Stimulated activated CD4-positive, alpha-beta T cell treated with anti-CD3 and anti-CD28 coated beads, TNF-alpha, amount 100 ng/mL, for 4 hours (primary cell): ENCODE measurements at places on chromosomes 12 and 14.

DNA sequence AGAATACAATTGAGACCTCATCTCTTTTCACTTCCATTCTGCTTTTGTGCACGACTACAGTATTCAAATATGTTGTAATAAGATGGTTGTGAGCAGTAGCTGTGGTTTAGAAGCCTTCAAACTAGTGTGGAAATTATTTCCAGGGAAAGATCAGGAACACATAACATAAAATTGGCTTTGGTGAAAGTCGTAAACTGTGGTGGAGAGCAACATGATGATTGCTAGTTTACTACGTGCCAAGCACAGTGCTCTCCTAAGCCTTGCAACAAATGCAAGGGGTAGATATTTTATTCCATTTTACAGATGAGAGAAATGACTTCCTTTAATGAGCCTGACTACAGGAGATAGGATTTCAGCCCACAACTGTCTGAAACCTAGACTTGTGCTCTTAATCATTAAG is 172.4 kb upstream of the LMNTD1 start:
- no peak for DNase-seq

- DNase-seq = no peak
Observed at GRCh38 chr12:51335931-51336330, 10.5 kb downstream of the CELA1 start.

DNA sequence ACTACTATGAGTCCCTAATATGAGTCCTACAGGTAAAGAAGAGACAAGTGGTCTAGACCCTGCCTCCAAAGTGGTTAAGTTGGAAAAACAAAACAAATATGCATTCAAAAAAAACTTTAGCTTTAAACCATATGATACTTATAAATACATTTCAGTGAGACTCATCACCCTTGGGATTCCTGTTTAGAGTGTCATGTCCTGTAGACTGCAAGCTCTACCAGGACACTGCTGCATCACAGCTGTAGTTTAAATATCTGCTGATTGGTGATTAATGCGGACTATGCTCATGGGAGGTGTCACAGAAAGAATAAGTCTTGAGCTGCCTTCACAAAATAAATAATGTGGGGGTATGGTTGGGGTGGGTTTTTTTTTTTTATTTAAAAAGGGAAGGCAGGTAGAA is 8.8 kb upstream of the LGR5 start:
- DNase-seq = no peak

DNA sequence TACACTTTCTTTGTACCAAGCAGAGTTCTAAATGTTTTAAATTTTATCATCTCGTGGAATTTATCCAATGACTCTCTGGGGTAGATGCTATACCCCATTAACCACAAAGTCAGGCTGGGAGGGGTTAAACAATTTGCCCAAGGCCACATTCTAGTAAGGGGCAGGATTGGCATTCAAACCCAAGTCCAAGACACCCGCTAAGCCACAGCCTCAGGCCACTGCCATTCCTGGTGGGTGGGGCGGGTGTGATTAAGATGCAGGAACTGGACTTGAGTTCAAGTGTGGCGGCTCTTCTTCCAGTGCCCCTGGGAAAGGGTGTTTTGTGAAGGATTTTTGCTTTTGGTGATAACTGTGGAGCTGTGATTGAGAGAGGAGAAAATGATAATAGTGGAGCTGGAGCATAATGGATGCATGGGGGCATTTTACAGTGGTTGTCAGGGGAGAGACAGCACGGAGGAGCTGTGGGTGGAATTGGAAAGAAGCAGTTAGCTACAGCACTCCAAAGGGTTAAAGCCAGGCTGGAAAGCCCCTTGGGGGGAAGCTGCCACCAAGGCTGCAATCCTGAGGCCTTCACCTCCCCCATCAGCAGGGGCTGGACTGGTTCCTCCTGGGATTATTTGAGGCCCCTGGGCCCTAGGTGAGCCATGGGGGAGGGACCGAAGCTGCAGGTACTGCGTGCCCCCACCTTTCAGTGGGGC is 1.0 kb upstream of the VRTN start:
- no peak for DNase-seq

- no peak for DNase-seq
Observed at GRCh38 chr12:117593815-117594400, 232.5 kb upstream of the NOS1 start.

DNA sequence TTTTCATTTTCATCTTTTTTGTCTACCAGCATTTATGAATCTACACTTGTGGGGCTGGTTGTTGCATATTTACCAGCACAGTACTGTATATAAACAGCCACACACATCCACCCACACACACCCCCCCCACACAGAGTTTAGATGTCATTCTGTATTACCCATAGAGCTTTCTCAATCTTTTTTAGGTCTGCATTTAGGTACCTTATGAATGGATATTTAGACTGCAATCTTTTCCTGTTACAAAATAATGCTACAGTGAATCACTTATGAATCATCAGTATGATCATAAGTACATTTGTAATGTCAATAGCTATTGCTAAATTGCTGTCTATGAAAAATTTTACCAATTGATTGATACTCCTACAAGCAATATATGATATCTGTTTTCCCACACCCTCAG is 67.3 kb upstream of the STK38L start:
- peak; percentile 16 for DNase-seq

- no peak for DNase-seq
Observed at GRCh38 chr12:74105434-74105833, 432.2 kb upstream of the ATXN7L3B start.

DNA sequence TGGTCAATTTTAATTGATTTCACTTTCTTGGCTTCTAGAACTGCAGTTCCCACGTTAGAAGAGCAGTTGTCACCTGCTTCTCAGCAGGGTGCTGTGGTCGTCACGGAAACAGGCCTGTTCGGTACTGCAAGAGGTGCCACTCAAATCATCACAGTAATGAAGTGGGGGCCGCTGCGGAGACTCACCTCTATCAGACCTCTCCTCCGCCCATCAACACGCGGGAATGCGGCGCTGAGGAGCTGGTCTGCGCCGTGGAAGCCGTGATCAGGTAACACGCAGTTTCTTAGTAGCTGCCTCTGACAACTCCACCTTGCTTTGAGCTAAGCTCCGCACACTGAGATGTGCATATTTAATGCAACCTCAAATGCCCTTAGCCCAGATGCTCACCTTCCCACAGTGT is 107.2 kb downstream of the UNC79 start:
- no peak for DNase-seq

DNA sequence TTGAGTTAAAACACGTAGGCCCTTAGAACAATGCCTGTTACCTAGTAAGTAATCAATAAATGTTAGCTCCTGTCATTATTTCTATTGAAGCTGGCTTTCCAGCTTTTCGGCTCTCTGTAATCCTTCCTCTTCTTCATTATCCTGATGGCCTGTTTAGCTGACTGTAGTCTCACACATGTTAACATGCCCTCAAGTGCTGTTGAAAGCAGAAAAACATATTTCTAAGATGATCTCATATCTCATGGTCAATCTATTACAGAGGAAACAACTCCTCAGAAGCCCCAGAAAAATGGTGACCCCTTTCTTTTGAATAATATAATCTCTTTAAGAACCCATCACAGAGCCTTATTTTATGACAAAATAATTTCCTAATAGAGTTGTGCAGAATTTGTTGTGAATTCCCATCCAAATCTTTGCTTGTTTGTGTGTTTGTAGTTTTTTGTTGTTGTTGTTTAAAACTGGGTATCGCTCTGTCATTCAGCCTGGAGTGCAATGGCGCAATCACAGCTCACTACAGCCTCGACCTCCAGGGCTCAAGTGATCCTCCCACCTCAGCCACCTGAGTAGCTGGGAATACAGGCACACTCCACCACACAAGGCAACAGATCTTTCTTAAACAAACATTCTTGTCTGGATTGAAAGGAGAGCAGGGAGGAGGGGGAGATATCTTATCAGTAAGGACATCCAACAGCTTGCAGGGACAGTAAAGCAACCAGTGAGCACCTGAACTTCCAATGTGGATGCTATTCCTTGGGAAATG is 242.5 kb upstream of the CAND1 start:
- no peak for DNase-seq

DNA sequence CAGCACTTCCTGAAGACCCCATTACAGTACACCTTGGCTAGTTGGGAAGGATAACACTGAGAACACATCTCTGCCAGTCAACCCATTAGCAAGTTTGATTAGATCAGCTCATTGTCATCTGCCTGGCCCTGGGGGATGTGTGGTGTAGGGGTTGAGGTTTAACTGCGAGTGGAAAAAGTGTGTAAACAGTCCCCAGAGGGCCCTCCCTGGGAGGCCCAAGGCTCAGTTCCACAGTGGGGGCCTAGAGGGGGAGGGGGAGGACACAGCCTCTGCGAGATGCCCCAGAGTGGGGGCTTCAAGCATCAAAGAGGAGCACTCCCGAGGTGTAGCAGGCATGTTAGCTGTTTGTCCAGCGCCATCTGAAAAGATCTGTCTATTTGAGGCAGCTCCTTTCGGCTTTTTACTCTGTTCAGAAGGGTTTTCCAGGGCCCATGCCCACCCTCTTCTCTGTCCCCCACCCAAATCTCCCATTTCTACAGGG is 344 bp downstream of the LPAR5 start:
- DNase-seq = peak; percentile 35

- no peak for DNase-seq
Observed at GRCh38 chr12:3815094-3815766, 58.0 kb downstream of the PARP11 start.

GRCh38 chr12:125678589-125678993 is 613.4 kb downstream of the AACS start:
- no peak for DNase-seq

GRCh38 chr12:131091413-131091975 is 137.8 kb downstream of the ADGRD1 start:
- no peak for DNase-seq

DNA sequence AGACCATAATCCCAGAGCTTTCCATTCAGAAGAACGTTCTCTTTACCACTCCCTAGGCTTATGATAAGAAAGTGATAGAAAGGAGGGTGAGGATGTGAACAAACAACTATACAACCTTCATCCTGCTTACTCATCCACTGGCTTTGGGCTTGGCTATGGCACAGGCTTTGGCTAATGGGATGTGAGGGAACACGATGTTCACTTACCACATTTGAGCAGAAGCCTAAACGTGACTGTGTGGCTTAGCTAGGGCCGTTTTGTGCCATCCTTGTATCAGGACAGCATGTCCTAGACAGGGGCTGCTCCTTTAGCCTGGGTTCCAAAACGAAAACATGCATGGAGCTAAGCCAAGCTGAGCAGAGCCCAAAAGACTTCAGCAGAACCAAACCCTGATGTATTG is 118.6 kb upstream of the CCDC175 start:
- DNase-seq = no peak

DNA sequence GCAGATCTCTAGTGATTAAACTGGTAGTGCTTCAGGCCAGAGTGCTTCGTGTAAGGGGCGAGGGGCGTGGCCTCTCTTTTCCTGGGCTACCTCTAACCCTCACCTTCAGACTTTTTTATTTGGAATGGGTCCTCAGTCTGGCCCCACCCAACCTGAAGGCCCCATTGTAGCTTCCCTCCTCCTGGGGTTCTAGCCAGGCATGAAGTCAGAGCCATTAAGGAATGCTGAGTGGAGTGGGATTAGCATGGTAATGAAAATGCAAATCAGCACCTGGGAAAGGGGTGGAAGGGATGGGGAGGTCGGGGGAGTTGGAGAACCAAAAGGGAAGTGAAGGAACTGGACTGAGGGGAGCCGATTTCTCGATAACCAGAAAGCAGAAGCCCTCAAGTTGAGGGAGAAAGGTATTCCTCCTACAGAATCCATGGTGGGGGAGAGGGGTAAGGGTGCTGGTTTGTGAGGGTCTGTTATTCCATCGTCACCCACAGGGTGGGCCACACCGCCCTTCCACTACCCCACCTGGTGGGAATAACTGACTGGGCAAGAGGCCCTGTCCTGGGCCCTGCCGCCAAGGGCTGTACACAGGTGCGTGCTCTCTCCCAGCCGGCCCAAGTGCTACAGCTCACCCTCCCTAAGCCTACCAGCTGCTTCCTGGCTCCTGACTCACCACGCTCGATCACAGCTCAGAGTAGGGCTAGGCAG is 14.1 kb downstream of the ZFHX2 start:
- no peak for DNase-seq

- DNase-seq = no peak
Observed at GRCh38 chr12:2332947-2333346, 280.2 kb downstream of the CACNA1C start.

DNA sequence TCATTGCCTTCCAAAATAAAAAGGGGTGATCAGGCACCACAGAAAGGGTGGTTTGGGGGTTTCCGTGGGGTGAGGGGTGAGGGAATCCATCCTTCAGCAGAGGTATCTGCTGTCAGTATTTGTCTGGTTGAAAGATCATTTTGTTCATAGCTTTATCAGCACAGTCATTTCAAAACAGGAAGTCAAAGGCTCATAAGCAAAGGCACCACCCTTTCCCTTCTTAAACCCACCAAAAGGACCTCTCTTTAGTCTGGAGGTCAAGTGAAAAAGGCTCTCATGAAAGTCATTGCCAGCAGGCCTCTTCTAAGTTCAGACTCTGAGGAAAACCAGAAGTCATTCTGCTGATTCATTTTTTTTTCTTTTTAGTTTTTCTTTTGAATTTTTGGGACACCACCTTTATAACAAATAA is 6.2 kb downstream of the CHST11 start:
- no peak for DNase-seq
